ENCODE measurements at places on chromosomes 16 and 17. TPM values are rescaled to one million over a fixed set of nuclear protein-coding genes. Genes with fewer than 3 reads are reported as not detected.

GRCh38 chr17:44568945-44569858 lies 11.9 kb downstream of the FZD2 start:
- DNase-seq: no peak

DNA sequence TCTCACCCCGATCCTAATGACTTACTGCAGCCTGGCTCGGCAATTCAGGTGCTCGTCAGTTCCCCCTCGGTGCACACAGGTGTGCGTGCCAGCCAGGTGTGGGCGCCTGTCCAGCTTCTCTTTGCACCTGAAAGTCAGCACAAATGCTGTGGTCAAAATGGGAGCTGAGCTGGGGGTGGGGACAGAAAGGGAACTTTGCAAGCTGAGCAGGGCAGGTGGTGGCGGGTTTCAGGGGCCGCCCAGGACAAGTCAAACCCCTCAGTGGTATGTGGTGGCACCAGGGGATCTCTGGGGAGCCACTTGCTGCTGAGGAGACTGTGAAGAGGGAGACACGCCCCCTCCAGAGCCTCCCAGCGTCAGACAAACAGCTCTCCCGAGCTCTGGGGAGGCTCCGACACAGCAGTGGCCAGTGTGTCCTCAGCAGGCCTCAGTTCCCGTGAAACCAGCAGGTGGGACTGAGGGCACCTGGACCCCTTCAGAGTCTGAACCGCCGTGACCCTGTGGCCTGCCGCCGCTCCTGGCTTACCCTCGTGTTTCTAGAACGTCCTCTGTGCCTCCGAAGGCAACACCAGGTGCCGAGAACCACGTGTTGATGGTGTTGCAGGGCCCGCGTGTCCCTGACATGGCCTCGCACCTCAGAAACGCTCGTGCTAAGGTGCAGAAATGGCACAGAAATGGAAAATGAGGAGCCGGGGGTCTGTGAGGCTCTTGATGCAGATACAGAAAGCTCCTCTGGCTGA lies 233.5 kb upstream of the TNRC6C start:
- no peak for DNase-seq

DNA sequence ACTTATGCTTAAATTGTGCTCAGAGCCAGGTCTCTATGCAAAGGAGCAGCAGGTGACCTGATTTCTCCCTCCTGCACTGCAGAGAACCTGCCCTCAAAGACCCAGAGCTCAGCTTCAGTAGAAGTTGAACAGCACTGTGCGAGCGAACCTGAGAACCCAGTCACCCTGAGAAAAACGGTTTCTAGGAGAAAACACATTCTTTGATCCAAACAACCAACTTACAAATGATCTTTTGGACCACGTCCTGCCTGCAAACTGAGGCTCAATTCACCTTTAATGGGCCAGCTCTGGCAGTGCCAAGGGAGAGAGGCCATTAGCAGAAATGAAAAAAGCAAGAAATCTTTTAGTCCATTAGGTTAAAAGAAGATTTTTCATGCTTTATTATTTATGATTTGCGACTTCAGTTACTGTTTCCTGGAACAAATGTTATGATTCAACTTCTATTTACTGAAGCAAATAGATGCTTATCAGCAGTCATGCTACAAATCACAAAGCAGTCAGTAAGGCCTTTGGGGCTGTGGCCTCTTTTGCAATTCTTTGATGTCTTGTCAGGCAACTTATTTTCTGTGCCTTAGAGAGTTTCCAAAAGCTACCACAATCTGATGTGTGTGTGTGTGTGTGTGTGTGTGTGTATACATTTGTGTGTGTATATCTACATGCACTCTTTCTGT lies 65.7 kb upstream of the LRRC37A3 start:
- DNase-seq: peak; percentile 44

Gene OR1F1
- total RNA-seq: not detected

- DNase-seq: no peak
Measured at GRCh38 chr17:1362964-1363363, 37.1 kb downstream of the YWHAE start.

DNA sequence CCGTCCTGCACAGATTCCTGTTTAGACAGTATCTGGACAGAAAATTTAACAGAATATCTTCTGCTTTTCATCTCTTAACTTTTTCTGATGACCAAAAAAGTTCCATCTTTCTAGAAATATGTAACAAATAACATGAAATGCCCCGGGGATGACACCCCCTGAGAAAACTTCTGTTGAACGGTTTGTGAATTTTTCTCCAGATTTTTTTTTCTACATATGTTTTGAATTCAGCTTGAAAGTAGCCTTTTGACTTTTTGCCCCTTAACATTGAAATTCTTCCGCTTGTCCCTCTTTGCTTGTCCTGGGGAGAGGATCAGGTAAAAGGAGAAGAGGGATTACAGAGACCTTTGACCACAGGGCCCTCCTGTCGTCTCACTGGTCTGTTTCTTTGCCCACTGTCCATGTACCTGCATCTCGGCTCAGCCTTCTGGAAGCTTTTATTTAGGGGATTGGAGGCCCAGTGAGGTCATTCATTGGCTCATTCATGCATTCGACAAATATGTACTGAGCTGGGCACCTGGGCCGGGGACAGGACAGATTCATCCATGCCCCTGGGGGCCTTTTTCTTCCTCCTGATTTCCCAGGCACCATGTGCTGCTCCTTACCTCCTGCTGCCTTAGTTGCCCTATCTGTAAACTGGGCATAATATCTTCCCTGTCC lies 19.6 kb upstream of the CPNE2 start:
- no peak for DNase-seq

DNA sequence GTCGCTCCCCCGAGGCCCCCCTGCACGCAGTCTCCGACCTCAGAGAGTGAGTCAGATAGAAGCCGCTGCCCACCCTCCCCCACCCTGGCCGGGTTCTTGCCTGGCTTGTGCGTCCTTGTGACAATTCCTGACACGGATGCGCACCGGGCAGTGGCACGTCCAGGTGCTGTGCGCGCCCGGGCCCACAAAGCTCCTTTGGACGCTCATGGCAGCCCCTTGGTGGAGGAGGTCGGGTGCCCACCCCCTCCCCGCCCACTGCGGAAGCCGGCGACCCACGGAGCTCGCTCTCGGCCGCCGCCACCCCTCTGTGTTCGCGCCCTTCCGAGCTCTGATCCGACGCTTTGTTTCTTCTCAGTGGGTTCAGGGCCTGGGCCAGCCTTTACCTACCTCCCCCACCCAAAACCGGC lies 662 bp upstream of the TUBB3 start:
- DNase-seq: no peak

DNA sequence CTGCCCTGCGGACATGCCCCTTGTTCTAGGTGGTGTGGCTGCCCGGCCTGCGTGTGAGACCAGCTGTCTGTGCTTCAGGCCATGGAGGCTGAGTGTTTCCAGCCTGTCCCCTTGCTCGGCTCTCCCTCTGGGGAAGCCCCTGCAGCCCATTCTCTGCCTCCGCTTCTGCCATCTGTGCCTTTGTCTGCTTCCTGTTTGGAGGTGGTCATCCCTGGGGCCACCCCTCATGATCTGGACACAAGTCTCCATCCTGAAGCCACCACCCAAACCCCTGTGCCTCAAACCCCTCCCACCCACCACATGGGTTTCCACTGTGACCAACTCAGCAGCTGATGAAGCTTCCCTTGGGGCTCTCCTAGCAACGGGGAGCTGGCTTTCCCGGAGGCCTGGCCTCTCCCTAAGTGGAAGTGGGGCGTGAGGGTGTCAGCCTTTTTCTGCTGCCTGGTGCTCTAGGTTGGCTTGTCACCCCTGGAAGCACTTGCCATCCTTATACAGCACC lies 184.9 kb downstream of the SEC14L1 start:
- no peak for DNase-seq
